Lower leg skin (tissue), 4 donors: ENCODE measurements at places on chromosomes 7 and 10.

DNA sequence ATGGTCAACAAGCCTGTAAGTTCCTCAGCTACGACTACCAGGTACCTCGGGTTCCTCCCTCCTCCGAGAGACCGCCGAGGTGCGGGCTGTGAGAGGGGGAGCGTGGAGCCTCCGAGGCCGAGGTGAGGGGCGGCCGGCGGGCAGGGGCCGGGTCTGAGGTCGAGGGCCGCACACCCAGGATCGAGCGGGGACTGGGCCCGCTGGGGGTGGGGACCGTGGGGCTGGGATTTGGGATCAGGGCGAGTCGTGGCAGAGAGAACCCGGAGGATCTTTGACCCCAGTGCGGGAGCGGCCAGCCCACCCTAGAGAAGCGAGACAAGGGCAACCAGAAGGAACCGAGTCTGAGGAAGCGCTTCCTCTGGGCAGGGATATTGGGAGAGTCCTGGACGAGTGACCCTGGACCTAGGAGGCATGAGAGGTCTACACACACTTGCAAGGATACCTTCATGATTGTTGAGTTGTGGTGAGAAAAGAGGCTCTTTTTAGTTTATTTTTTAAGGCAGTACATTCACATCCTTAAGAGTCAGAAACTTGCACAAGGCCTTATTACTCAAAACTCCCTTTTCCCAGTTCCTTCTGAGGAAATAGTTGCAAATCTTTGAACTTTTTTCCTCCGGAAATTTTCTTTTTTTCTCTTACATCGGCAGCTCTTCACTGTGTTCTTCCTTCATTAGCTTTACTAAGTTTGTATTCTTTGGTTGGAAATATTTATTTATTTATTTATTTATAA is 395 bp downstream of the ZNF487 start:
- DNase-seq = no peak

- no peak for DNase-seq
Measured at GRCh38 chr7:155300641-155301452, 3.2 kb downstream of the INSIG1 start.

DNA sequence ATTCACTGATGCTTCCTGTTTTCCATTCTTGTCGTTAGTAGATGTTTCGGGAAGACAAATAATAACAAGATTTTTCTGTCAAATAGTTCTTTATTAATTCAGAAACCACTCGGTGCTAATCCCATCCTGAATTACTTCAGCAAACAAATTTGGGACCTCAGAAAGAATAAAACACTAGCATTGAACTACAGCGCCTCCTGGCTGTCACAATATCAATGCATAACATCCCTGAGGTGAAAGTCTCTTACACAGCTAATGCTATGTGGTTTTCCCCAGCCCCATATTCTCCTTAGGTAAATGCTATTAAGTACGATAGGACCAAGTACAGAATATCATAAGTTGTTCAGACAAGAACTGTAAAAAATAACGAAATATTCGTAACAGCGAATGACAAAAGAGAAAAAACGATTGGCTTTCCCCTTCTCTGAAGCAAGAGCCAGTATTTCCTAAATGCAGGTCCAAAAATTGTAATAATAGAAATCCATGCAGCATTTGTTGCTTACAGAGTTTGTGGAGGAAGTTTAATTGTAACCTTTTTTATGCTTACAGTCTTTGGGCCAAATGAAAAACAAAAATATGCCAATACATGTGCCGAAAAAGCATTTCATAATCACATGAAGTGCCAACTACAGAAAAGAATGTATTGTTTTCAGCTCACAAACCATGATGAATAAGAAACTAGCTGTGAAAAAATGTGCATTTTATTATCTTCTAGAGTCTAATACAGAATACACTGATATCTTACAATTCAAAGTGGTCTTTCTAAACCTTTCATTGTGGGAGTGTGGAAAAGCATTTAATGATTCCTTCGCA is 47.3 kb downstream of the MYPN start:
- DNase-seq = no peak

GRCh38 chr7:67625257-67625737 is 628.7 kb downstream of the TYW1 start:
- peak; percentile 53 for DNase-seq

DNA sequence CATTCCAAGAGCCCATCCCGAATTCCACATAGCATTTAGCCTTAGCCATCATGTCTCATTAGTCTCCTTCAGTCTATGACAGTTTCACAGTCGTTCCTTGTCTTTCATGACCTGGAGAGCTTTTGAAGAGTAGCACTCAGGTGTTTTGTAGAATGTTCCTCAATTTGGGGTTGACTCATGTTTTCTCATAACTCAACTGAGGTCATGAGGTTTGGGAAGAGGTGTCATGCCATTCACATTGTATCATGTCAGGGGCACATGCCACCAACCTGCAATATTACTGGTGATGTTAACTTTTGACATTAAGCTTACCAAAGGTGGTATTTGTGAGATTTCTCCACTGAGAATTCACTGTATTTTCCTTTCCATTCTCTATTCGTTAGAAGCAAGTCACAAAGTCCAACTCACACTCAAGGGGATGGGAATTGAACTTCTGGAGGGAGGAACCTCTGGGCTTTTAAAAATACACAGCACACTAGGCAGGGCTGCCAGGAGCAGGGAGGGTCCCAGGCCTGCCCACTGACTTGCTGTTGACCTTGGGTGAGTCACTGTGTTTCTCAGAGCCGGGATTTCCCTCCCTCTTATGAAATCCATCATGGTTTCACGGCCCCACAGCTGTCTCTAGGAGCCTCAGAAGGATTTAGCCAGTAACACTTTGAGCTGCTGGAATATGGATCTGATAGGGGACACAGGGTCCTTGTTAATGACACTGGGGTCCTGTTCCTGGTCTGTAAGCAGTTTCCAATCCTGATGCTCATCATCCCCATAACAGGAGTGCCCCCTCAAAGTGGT is 74.4 kb upstream of the TCF7L2 start:
- no peak for DNase-seq

DNA sequence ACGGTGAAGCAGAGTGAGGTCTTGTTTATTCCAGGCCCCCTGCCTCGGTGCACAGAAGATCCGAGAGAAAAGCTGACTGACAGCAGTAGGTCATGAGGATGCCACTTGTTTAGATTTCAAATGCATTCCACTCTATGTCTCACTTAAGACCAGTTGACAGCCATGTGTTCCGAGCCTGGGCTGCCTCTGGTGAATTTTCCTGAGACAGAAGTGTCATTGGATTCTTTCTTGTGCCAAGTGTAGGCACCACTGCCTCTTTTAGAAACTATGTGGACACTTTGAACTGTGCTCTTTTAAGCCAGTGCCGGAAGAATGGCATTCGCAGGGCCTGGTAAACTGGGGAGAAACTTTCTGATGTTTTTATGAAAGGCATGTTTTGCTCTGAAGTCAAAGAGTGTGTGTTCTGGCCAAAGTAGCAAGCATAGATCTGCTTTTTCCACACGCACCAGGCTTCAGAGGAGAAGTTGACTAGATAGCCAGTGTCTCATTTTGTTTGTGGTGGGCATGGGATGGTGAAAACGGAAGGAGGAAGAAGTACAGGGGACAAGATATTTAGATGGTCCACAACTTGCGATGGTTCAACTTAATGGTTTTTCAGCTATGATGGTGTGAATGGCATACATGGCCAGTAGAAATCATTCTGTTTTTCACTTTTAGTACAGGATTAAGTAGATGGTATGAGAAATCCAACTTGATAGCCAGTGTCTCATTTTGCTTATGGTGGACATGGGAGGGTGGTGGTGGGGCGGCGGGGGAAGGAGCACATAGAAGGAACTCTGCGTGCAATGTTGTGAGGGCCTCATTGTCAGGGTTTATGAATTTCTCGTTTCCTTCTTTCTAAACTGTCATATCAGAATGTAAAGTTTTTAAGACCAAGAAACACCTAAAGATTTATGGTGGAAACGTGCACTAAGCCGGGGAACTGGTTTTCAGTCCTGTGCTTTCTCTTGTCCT is 41.5 kb downstream of the CYP17A1 start:
- DNase-seq = no peak

DNA sequence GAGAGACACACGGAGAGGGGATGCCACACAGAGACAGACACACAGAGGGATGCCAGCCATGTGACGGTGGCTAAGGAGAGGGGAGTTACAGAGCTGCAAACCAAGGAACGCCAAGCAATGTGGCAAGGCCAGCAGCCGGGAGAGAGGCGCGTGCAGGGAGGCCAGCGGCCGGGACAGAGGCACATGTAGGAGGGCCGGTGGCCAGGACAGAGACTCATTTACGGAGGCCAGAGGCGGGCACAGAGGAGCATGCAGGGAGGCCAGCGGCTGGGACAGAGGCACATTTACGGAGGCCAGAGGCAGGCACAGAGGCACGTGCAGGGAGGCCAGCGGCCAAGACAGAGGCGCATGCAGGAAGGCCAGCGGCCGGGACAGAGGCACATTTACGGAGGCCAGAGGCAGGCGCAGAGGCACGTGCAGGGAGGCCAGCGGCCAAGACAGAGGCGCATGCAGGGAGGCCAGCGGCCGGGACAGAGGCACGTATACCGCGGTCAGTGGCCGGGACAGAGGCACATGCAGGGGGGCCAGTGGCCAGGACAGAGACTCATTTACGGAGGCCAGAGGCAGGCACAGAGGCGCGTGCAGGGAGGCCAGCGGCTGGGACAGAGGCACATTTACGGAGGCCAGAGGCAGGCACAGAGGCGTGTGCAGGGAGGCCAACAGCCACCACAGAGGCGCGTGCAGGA is 40.4 kb downstream of the INSIG1 start:
- DNase-seq = no peak

GRCh38 chr7:7521259-7521658 is 14.4 kb downstream of the COL28A1 start:
- no peak for DNase-seq

DNA sequence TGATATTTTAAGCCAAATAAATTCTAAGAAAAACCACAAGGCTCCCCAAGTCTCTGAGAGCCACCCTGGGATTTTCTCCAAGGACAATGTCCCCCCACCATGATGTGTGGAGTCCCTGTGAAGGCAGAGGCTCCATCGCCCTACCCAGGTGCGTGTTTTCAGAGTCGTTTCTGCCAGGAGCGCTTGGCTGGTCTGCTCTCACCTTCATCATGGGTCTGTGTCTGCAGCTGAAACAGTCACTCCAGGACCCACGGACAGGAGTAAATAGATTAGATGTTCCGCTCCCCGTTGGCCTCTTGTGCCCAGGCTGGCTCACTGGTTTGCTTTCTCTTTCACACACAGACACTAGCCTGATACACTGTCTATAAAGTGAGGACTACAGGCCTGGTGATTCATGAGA is 217.5 kb downstream of the SFMBT2 start:
- no peak for DNase-seq
